ENCODE measurements at places on chromosomes 16 and 17. TPM values are rescaled to one million over a fixed set of nuclear protein-coding genes. Genes with fewer than 3 reads are reported as not detected.

SULT1A1 gene
- polyA plus RNA-seq: 1.1 TPM

DRC7 gene
- not detected for polyA plus RNA-seq

TBC1D3K gene
- not detected for polyA plus RNA-seq

CCL18 gene
- polyA plus RNA-seq: not detected

FOXC2 gene
- 9.2 TPM for polyA plus RNA-seq

PVALEF gene
- polyA plus RNA-seq: not detected

NGFR gene
- polyA plus RNA-seq: 0.11 TPM

KRTAP1-3 gene
- polyA plus RNA-seq: not detected

KRT33A gene
- polyA plus RNA-seq: not detected

KRT39 gene
- 0.15 TPM for polyA plus RNA-seq

DOC2B gene
- polyA plus RNA-seq: not detected

OR4D1 gene
- polyA plus RNA-seq: not detected

RTN4RL1 gene
- 0.03 TPM for polyA plus RNA-seq

CACNG1 gene
- not detected for polyA plus RNA-seq

PIP4K2B gene
- 29.3 TPM for polyA plus RNA-seq

NEUROD2 gene
- polyA plus RNA-seq: not detected

ITGB3 gene
- 9.0 TPM for polyA plus RNA-seq

RHBDF1 gene
- polyA plus RNA-seq: 86.6 TPM

ORAI3 gene
- 16.9 TPM for polyA plus RNA-seq

CEMP1 gene
- polyA plus RNA-seq: not detected

BRIP1 gene
- 5.5 TPM for polyA plus RNA-seq

CDH15 gene
- polyA plus RNA-seq: 0.65 TPM

ALOX15 gene
- not detected for polyA plus RNA-seq

C17orf67 gene
- 1.1 TPM for polyA plus RNA-seq

PLXDC1 gene
- 0.37 TPM for polyA plus RNA-seq

PYDC1 gene
- not detected for polyA plus RNA-seq

GLIS2 gene
- 8.4 TPM for polyA plus RNA-seq

CCDC78 gene
- 5.5 TPM for polyA plus RNA-seq

DNAH2 gene
- polyA plus RNA-seq: 0.02 TPM

LGALS9B gene
- not detected for polyA plus RNA-seq

TP53TG3C gene
- polyA plus RNA-seq: not detected

CCDC154 gene
- not detected for polyA plus RNA-seq

WFDC1 gene
- 6.8 TPM for polyA plus RNA-seq

SOX8 gene
- 0.26 TPM for polyA plus RNA-seq

SHBG gene
- polyA plus RNA-seq: 0.38 TPM

All from IMR-90 (cell line).